ENCODE measurements at places on chromosomes 7 and 10. TPM values are rescaled to one million over a fixed set of nuclear protein-coding genes. Genes with fewer than 3 reads are reported as not detected.

GRCh38 chr7:22248111-22248809 lies 108.7 kb downstream of the RAPGEF5 start:
- DNase-seq, result no peak

DNA sequence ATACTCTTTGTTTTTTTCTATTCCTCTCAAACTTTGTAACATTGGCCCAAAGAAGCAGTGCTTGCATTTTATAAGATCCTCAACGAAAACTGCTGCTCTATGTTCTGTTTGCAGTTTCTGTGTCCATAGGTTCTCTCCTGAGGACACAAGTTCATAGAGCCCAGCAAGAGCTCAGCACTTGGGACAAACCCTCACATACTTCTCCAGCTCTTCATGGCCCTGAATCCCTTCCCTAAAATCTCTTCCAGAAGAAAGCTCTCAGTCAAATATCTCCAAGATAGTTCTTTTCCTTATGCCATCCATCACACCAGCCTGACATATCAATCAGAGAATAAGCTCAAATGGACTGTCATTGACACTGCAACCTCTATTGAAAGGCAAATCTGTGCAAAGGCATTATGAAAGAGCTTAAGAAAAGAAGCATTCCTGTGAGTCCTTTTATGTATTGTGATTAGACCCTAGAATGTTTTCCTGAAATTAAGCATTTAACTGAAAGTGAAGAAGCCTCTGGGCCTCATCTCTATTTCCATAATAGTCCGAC lies 405.5 kb downstream of the ANKRD7 start:
- DNase-seq, result no peak

DNA sequence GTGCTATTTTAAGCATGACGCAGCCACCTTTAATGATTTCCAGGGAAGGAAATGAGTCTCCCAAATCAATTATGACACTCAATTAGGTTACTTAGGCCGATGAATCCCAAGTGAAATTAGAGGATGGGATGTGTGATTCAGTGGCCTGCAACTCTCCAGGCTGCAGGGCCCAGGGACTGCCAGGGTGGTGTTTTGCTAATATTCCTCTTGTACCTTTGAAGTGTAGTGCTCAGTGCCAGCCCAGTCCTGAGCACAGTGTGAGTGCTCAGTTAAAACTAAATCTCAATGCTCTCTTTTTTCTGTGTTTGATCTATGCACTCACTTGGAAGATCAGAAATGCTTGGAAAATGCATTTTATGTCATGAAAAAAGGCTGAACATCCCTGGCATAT lies 51.6 kb downstream of the SEM1 start:
- DNase-seq, result no peak

DNA sequence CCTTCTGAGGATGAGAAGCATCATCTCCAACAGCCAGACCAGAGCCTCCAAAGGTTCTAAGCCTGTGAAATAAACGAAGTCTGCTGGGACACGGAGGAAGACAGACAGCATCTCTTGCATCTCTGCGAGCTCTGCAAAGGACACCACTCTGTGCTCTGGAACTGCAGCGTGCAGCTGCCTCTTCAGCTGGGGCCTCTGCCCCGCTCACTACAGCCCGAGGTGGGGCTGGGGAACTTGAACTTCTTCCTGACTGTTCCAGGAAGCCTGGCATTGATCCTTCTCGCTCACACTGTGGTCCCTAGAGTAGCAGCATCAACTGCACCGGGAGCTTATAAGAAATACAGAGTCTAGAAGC lies 163.3 kb downstream of the USP6NL start:
- no peak for DNase-seq

GRCh38 chr7:75613351-75613750 lies 121.2 kb downstream of the SPDYE5 start:
- DNase-seq, result no peak

DNA sequence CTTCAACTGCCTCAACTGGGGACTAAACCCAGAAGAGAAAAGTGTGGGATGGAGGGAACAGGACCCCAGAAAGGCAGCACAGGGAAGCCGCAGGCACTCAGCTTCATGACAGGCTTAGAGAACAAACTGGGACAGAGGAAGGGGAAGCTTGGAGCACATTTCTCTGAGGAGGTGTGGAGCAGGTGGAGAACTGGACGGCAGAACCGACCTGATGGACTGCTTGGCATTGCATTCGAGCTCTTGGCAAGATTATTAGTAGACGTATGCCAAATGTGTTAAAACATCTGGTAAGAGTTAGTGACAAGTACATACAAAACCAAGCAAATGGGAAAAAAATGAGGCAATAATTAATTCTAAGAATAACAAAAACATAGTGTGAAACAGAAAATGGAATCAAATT lies 335.7 kb downstream of the SFMBT2 start:
- no peak for DNase-seq

DNA sequence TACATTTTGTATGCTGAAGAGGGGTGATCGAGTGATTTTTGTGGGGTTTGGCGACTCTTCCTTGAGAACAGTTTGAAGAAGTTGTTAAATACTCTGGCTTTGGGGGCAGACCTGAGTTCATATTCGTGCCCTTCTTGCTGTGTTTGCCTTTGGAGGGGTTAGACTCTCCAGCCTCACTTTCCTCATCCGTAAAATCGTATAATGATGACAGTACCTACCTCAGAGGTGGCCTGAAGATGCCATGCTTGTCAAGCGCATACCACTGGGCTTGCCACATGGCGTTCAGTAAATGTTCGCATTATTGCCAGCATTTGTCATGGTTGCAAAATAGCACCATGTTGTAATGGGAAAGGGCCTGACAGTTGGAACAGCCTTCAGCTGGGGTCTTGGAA lies 1.3 kb downstream of the STK17A start:
- DNase-seq, result no peak

- peak; percentile 66 for DNase-seq
These were observed 59.9 kb downstream of the TNS3 start for GRCh38 chr7:47521816-47522561.

GRCh38 chr10:132637477-132638129 lies 100.0 kb downstream of the INPP5A start:
- DNase-seq, result no peak

GRCh38 chr10:101655570-101655969 lies 39.4 kb downstream of the FBXW4 start:
- peak; percentile 87 for DNase-seq

- no peak for DNase-seq
These were observed 2.2 kb upstream of the MET start for GRCh38 chr7:116669769-116670168.

DNA sequence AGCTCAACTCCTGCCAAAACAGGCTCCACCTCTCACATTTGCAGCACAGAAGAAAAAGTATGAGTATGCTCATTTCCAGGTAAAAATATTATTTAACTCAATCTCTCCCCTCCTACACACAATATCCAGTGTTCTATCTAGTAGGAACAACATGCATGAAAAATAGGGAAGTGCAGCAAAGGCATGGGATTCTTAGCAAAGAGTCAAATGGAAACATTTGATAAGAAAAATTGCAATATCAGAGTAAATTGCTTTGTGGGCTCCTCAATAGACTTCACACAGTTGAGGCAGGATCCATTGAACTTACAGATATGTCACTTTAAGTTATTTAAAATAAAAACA lies 150.9 kb downstream of the ANK3 start:
- DNase-seq, result no peak

- peak; percentile 70 for DNase-seq
These were observed 124.5 kb upstream of the RET start for GRCh38 chr10:42952349-42952748.

GRCh38 chr7:135074096-135074495 lies 73.8 kb upstream of the TMEM140 start:
- DNase-seq, result no peak

- no peak for DNase-seq
These were observed 12.5 kb upstream of the NKX2-3 start for GRCh38 chr10:99520040-99520846.

DNA sequence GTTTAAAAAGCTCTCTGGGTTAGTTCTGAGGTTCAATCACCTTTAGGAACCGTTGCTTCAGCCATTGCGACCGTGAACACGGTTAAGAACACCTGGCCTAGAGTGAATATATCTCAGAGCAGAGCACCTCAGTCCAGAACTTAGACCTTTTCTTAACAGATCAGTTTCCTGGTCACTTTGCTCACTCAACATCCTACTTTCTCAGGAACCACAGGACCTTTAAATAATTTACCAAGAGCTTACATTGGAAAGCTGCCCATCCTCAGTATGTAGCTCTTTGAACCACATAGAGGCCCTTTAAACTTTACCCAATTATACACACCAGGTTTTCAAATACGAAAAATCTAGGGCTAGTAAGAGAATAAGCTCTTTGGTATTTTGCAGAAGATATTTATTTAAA lies 153.2 kb downstream of the NRBF2 start:
- DNase-seq, result no peak

DNA sequence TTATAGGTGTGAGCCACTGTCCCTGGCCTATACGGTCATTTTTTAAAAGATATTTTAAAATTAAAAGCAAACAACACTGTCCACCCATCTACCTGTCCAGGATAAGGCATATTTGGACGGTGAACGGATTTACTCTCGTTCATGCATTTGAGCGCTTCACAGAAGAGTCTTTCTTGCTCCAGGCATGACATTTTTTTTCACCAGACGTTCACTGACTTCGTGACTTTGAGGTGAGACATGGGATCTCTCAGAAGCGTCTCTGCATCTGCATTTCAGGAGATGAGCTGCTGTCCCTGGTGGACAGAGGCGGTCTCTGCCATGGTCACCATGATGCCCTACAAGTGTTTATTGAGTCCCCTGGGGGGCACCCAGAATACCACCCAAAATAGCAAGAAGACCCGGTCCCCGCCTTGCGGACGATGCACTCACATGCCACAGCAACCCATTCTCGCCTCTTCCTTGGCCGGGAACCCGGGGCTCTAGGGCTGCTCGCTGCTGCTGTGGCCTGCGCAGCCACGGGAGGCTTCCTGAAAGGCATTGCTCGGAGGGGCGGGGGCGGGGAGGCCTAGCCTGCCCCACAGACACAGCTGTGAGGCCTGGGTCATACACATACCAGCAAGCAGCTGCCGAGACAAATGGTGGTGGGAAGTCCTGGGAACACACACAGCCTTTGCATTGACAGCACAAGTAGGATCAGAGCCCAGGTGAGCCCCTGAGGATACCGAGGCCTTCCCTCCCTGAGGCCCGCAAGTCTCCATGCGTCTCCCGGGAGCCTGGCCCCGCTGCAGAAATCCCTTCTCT lies 84.4 kb downstream of the RGS10 start:
- DNase-seq, result no peak

Gene CYP3A7
- not detected for total RNA-seq

Gene ADAM22
- 18.4 TPM for total RNA-seq

Gene GSDME
- 33.4 TPM for total RNA-seq

Gene IQUB
- 0.97 TPM for total RNA-seq

Gene SLC26A3
- not detected for total RNA-seq

Gene AASS
- total RNA-seq, result 14.3 TPM

Gene MEOX2
- total RNA-seq, result 38.2 TPM

Gene TAS2R41
- total RNA-seq, result 0.81 TPM
